ENCODE measurements at places on chromosomes 2 and 18. TPM values are rescaled to one million over a fixed set of nuclear protein-coding genes. Genes with fewer than 3 reads are reported as not detected.

The POTEE gene
- total RNA-seq = 1.0 TPM

The TTLL4 gene
- 123 TPM for total RNA-seq

The KCNE4 gene
- total RNA-seq = not detected

The TMEM37 gene
- total RNA-seq = 5.3 TPM

The TMSB10 gene
- 1,431 TPM for total RNA-seq

The LYG2 gene
- total RNA-seq = not detected

The REG1B gene
- not detected for total RNA-seq

The SMAD2 gene
- total RNA-seq = 116 TPM

DNA sequence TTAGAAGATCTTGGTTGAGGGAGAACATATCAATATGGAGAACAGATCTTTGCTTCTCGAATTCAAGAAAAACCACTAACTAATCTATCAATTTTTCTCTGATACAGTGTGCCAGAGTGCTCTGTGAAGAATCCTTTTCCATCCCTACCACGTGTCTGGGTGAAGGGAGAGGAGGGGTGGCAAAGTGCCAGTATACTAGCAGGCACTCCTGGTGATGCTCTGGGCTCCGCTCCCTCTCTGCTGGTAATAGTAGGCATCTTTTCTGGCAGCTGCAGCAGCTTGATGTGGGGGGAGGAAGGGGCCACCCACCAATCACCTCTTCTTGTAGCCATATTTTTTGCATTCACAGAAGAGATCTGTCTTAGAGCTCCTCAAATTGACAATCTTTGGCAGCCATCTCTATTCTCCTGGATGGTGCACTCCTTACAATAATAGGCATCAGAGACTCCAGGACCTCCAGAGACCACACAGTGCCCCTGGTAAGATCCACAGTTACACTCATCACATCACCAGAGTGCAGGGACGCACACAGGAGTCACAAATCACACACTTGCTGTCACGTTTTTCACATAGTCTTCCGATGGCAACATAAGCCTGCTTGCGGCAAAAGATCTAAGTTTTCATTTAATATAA lies 15.7 kb downstream of the STK39 start:
- DNase-seq = no peak

DNA sequence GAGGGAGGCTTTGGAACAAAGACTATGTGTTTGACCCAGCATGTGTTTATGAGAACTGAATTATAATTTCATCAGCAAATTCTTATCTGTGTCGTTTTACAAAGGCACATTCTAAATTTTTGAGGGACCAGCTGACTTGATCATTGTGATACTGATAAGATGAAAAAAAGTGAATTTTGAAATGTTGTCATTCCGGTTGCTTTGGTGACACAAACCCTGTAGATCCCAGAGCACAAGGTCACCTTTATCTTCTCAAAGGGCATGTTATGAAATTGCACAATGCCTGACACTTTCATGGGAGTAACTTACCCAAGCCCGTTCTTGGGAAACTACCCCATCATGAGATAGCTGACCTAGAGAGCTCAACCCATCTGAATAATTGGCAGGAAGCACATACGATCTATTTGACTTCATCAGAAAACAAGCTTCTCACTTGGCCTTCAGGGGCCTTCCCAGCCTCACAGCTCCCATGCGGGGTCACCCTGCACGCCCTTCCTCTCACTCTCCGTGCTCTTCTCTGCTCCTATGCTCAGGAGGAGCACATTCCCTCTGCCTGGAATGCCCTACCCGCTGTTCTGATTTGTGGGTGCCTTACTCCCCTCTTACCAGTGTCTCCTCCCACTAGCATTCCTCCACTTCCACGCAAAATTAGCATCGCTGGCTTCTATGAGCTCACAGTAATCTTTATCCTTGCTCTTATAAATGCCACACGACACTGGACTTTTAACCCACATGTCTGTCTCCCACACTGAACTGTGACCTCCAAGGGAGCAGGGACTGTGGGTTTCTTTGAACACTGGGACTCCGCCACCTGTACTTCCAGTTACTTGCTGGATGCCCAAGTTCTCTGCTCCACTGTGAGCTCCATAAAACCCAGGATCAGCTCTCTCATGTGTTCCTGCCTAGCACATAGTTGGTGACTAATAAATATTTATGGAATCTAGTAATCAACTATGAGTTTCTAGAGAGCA lies 555.8 kb upstream of the ID2 start:
- no peak for DNase-seq

DNA sequence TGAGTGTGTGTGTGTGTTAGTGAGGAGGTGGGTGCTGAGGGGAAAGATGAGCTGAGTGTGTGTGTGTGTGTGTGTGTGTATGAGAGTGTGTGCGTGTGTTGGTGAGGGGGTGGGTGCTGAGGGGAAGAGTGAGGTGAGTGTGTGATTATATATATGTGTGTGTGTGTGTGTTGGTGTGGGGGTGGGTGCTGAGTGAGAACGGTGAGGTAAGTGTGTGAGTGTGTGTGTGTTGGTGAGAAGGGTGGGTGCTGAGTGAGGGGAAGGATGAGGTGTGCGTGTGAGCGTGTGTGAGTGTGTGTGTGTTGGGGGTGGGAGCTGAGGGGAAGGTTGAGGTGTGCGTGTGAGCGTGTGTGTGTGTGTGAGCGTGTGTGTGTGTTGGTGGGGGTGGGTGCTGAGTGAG lies 322.0 kb upstream of the NT5C1B start:
- no peak for DNase-seq

DNA sequence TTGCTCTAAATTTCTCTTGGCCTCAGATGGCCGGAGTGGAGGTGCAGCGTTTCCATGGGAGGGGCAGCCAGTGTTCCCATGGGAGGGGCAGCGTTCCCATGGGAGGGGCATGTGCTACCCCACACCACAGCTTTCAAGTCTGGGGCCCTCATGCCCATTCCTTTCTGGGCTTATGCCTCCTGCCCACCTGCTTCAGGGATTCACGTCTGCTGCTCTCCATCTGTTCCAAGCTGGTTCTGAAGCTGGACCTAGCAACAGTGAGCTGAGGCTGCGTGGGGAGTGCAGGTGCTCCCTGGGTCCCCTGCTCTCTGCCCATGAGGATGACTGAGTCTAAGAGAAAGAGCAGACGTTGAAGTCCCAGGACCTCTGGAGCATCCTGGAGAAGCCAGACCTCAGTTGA lies 243.1 kb upstream of the PXDN start:
- DNase-seq = no peak

DNA sequence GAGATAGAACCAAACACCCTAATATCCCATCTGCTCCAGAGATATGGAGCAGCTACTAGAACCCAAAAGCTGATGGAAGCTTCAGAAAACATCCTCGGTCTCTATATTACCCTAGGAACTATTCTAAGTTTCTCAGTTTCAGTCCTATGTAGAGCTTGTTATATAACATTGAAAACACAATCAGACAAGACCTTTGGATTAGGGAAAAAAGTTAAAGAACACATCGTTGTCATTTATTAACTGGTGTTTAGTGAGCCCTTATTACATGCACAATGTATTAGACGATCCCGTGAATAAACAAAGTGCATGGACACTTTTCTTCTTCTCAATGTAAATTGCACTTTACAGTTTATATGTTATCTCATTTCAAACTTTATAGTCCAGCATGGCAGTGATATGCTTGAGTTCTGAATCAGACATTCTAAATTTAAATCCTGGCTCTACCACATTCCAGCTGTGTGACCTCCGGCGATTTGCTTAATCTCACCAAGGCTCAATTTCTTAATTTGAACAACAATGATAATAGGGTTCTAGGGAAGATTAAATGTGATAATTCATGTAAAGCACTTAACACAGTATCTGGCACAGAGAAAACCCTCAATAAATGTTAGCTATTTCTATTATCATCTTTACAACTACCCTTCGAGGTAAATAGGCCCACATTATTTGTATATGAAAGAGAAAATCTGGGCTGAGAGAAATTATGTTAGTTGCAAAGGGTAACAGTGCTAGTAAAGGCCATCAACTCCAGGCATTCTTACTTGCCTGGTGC lies 83.6 kb upstream of the PIK3C3 start:
- no peak for DNase-seq

- DNase-seq = no peak
These were observed 268.7 kb downstream of the LOXHD1 start for GRCh38 chr18:46388286-46388685.

GRCh38 chr2:185318271-185318724 lies 420.3 kb upstream of the FSIP2 start:
- no peak for DNase-seq

GRCh38 chr18:10898417-10898974 lies 250.9 kb downstream of the PIEZO2 start:
- no peak for DNase-seq

DNA sequence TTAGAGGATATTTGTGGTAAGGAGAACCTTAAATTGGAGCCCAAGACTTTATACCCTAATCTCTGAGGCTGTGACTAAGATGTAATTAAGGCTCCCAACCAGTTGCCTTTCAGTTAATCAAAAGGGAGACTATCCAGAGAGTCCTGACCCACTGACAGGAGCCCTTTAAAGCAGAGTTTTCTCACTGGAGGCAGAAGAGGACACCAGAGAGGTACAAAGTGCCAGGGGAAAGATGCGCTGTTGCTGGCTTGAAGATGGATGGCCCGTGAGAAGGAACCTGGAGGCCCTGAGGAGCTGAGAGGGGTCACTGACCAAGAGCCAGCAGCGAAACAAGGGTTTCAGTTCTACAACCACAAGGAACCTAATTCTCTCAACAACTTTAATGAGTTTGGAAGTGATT lies 137.3 kb downstream of the TMEM131 start:
- DNase-seq = no peak

- no peak for DNase-seq
These were observed 25.5 kb downstream of the LNPK start for GRCh38 chr2:175976391-175977157.

GRCh38 chr2:119674711-119675500 lies 4.1 kb upstream of the TMEM177 start:
- DNase-seq = no peak

GRCh38 chr2:45040786-45041185 lies 31.5 kb upstream of the SIX2 start:
- DNase-seq = no peak

- DNase-seq = no peak
These were observed 420.9 kb upstream of the PKDCC start for GRCh38 chr2:41626936-41627335.

GRCh38 chr2:2719015-2719414 lies 387.9 kb upstream of the MYT1L start:
- no peak for DNase-seq

All from neural crest cell (in vitro differentiated cells).